A549 treated with Hydrocortisone at 1 μM for 4 hours (cell line): ENCODE measurements at places on chromosomes 2 and 18. TPM values are rescaled to one million over a fixed set of nuclear protein-coding genes. Genes with fewer than 3 reads are reported as not detected.

STARD6 gene
- 0.20 TPM in 1 of 5 replicates, not detected in the others for total RNA-seq

OSR1 gene
- 8.0 to 11.8 TPM (median 8.2 TPM) in 5 replicates for total RNA-seq

ANKRD36 gene
- total RNA-seq = 3.7 to 6.8 TPM (median 5.7 TPM) in 5 replicates

MSH2 gene
- 32.8 to 52.3 TPM (median 35.7 TPM) in 5 replicates for total RNA-seq
